ENCODE measurements at places on chromosomes 3 and 15.

GRCh38 chr15:63905558-63906265 is 72.0 kb upstream of the HERC1 start:
- DNase-seq: no peak

DNA sequence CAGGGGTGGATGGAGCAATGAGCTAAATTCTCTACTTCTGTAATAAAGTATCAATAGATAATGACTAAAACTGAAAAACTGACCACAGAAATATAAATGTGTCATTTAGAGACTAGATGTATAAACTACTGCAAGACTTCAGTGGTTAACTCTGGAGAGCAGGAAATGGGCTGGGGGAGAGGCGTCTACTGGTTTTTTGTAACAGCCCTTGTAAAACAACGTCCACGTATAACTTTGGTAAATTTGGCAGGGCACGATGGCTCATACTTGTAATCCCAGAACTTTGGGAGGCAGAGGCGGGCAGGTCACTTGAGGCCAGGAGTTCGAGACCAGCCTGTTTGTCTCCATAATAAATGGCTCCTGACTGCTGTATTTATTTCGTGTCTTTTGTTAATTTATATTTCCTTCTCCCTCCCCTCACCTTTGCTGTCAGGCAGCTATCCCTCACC is 12.5 kb downstream of the RAB27A start:
- DNase-seq: peak; percentile 66

- no peak for DNase-seq
These were observed 152.0 kb downstream of the ZBBX start for GRCh38 chr3:167228135-167228534.

GRCh38 chr3:66572090-66572675 is 71.4 kb upstream of the LRIG1 start:
- no peak for DNase-seq

- DNase-seq: no peak
These were observed 47.3 kb downstream of the GLDN start for GRCh38 chr15:51388726-51389125.

GRCh38 chr15:85582131-85583079 is 202.0 kb downstream of the AKAP13 start:
- DNase-seq: no peak

- no peak for DNase-seq
These were observed 30.9 kb upstream of the ZNF148 start for GRCh38 chr3:125406070-125406469.

GRCh38 chr3:111238885-111239284 is 167.3 kb downstream of the NECTIN3 start:
- DNase-seq: no peak

DNA sequence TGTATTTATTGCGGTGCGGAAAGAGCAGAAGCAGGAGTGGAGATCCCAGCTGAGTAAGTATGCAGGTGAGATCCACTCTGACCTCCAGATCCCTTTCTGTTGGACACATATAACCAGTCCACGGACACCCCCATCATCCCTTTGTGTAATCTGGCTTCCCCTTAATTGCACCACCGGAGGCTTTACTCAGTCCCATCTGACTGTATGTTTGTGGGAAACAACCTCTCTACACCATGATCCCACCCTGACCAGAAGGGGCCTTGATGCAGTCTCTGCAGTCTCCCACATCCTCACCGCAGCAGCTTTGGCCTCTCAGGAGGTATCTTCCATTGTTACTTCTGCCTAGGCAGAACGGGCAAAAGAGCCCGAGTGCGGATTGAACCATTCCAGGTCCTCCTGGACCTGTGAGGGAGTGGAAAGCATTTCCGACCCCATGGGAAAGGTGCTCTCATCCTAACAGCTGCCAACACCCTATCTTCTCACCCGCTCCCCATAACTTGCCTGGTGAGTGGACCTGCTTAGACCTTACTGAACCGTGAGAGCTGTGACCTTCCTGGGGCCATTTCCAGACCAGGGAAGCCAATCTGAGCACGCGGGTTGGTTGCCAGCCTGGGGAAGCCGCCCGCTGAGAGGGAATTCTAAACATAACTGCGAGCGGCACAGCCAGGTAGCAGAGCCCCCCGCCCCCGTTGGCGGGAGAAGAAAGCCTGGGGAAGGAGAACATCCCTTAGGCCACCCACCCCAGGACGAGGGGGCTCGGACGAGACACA is 1.1 kb downstream of the SLCO2A1 start:
- DNase-seq: no peak

DNA sequence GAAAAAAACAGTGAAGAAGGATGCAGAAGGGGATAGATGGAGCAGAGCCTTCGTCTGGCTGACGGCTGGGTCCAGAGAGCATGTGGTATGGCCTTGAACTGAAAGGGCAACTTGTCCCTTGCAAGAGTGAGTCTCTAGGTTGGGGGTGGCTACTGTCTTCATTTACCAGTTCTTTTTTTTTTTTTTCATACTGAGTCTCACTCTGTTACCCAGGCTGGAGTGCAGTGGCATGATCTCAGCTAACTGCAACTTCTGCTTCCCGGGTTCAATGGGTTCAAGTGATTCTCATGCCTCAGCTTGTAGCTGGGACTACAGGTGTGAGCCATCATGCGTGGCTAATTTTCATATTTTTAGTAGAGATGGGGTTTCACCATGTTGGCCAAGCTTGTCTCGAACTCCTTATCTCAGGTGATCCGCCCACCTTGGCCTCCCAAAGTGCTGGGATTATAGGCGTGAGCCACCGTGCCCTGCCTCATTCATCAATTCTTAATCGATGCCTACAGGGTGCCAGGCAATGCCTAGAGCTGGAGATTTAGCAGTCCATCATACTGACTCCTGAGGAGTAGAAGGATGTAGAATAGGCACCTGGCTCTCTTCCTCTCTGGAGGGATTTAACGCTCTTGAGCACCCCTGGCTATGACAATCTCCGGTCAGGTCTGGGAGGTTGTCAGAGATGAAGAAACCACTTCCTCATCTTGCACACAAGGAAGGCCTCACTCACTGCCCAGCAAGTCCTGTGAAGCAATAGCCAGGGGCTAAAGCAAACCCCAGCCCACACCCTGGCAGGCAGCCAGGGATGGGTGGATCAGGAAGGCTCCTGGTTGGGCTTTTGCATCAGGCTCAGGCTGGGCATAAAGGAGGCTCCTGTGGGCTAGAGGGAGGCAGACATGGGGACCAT is at the start of gene CAMP:
Gene CAMP (plus strand): TSS at position 880 of the 898 bp plus-strand sequence. CDS start 17 bp downstream, at position 897.
- peak; percentile 25 for DNase-seq

DNA sequence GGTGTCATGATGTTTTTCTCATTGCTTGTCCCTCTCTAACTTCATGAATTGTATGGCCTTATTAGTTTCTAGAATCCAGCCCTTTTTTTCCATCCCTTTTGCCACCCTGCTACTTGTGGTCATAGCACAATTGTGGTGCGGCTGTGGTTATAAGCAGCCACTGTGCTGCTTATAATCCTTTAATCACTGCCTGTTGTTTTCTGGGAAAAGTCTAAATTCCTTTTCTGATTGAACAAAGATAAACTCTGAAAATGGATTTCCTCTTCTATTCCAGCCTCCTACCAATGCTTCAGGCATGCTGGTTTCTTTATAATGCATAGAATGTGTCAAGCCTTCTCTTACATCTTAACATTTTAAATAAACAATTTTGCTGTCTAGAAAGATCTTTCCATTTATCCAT is 319.5 kb downstream of the C3orf38 start:
- DNase-seq: no peak

- peak; percentile 54 for DNase-seq
These were observed 63.4 kb upstream of the C15orf39 start for GRCh38 chr15:75138016-75138999.

GRCh38 chr3:142818651-142819050 is 70.2 kb downstream of the PCOLCE2 start:
- no peak for DNase-seq

GRCh38 chr15:40435023-40435709 is 5.6 kb upstream of the BAHD1 start:
- DNase-seq: no peak

DNA sequence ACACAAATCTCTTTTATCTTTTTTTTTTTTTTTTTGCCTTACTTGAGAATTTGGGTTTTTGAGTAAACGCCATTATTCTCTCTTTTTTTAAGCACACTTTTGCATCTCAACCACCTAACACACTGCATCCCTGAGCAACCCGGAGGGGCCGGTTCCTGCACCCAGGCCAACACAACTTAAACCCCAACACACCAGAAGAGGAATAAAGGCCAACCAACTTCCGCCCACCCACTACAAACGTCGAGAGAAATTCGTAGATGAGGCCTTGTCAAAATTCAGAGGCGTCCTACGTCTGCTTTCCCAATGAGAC is 389 bp upstream of the CCNB2 start:
- DNase-seq: no peak

DNA sequence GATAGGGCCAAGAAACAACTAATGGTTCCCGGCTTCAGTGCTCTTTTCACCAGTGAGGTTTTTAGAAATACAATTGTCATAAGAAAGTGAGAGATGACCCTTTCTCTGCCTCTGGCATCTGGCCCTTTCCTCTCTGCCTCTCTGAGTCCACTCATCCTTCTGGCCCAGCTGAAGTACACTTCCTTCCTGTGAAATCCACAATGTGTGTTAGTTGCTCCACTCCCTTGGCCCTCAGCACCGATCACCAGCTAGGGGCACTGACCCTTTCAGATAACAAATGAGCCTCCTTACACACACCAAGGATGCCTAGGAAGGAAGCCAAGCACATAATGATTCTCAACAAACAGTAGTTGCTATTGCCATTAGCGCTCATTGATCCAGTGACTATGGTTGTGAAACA is 2.9 kb upstream of the CAV3 start:
- no peak for DNase-seq

- no peak for DNase-seq
These were observed 10.2 kb upstream of the HHATL start for GRCh38 chr3:42712688-42713372.

DNA sequence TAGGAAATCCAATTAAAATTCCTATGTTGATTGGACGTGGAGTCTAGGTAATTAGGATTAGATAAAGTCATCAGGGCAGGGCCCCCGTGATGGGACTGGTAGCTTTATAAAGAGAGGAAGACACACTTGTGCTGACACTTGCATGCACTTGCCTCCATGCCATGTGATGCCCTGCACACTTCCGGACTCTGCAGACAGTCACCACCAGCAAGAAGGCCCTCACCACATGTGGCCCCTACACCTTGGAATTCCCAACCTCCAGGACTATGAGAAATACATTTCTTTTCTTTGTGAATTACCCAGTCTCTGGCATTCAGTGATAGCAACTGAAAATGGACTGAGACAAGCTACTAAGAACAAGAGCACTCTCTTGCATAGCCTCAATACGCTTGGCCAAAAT is 90.6 kb downstream of the CRYGS start:
- no peak for DNase-seq

- no peak for DNase-seq
These were observed 293.1 kb downstream of the NLGN1 start for GRCh38 chr3:173690542-173691180.

GRCh38 chr3:50203809-50204803 is 965 bp upstream of the SLC38A3 start:
- no peak for DNase-seq

DNA sequence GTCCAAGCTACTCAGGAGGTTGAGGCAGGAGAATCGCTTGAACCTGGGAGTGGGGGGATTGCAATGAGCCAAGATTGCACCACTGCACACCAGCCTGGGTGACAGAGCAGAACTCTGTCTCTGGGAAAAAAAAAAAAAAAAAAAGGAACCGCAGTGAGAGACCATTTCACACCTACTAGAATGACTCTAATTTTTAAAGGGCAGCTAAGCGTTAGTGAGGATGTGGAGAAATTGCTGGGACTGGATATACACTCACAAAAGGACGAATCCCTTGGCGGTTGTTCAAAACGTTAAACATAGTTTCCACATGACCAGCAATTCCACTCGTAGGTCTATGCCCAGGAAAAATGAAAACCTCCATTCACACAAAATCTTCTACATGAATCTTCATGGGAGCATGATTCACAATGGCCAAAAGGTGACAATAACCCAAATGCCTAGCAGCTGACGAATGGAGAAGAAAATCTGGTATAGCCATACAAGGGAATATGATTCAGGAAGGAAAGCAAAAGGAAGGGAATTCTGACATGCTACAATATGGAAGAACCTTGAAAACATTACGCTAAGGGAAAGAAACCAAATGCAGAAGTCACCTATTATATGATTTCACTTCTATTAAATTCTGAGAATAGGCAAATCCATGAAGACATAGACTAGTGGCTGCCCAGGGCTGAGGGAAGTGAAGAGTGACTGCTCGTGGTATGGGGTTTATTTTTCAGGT is 127.0 kb downstream of the CHSY1 start:
- DNase-seq: peak; percentile 94

DNA sequence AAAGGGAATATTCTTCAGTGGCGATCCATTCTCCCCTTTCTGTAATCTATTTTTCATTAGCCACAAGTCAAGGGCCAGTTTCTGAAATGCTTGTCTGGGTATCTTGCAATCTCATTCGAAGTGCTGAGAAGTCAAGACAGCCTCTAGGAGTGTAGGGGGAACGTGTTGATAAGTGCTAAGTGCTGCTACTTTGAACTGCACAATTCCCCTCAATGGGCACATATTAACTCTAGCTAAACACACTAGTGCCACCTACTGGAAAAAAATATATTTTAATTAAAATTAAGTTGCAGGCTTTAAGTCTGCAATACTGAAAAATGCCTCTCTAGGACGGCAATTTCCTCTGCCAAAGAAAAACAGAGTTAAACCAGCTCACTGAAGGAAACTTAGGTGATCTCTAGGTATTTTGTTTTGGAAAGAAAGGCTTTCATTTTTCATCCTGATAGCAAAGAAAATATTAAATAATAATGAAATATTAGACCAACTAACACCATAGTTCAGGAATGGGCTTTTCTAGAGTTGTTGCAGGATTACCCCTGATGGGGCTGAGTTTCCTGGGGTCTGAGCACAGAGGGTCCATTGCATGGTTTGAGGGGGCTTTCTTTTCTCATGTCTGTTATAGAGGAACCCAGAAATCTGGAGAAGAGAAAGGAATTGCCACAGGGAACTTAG is 181.9 kb upstream of the KBTBD8 start:
- peak; percentile 24 for DNase-seq

DNA sequence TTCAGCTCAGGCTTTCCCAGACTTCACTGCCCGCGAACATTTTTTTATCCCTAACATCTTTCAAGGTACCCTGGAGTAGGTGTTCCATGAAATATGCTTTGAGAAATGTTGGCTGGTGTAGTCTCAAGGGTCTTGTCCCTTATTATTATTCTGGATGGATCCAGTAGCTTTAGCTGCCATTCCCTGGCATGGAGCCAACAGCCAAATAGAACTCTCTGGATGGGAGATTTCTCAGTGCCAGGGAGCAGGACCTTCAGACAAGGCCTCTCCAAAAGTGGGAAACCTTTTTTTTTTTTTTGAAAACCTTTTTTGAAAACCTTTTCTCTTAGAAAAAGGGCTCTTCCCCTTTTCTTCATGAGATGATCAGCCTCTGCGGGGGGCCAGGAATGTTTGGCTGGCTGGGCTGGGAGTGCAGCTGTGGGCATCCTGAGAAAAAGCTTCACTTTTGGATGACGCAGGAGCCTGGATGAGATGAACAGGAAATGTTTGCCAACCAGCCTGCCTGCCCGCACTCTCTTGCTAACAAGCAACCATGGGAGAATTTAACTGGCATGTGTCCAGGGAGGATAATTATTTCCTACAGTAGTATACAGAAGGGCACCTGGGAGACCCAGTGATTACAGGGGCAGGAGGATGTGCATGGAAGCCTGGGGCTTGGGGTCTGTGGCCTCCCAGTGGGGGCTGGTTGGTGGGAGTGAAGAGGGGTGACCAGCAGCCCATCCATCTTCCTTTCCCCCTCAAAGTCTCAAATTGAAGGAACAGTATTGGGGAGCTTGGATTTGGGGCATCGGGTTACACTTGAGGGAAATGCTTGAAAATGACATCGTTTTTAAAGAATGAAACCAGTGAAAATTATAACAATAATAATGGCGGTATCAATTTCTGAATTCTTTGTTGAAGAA is 109.1 kb upstream of the LRIG1 start:
- DNase-seq: peak; percentile 67

GRCh38 chr3:71400986-71401451 is 182.5 kb downstream of the FOXP1 start:
- DNase-seq: no peak
